IMR-90 (cell line): ENCODE measurements at places on chromosomes 7 and 10. TPM values are rescaled to one million over a fixed set of nuclear protein-coding genes. Genes with fewer than 3 reads are reported as not detected.

The CALML3 gene
- total RNA-seq: not detected in 2 replicates

The OR13A1 gene
- total RNA-seq: not detected in 2 replicates

The CHN2 gene
- not detected in 2 replicates for total RNA-seq

The TRIL gene
- under 0.01 TPM in 2 replicates for total RNA-seq

The PRRT4 gene
- not detected in 2 replicates for total RNA-seq

The CACNA2D1 gene
- total RNA-seq: 21.9 and 32.2 TPM in 2 replicates

The IFIT3 gene
- total RNA-seq: 7.3 and 7.8 TPM in 2 replicates

The VAX1 gene
- not detected in 2 replicates for total RNA-seq

The NPC1L1 gene
- total RNA-seq: not detected in 2 replicates

The GCC1 gene
- total RNA-seq: 20.8 and 22.9 TPM in 2 replicates

The MPP7 gene
- total RNA-seq: 1.4 TPM in 2 replicates

The AKR1E2 gene
- total RNA-seq: 2.2 and 3.4 TPM in 2 replicates

The SFXN2 gene
- total RNA-seq: 4.2 and 11.7 TPM in 2 replicates

The OR2A12 gene
- total RNA-seq: not detected in 2 replicates

The KIF11 gene
- total RNA-seq: 18.3 and 35.0 TPM in 2 replicates

The NKX1-2 gene
- total RNA-seq: not detected in 2 replicates

The C10orf62 gene
- total RNA-seq: not detected in 2 replicates

The HECW1 gene
- total RNA-seq: 1.1 and 1.3 TPM in 2 replicates

The STK31 gene
- not detected in 2 replicates for total RNA-seq

The CFAP69 gene
- 0.72 and 1.7 TPM in 2 replicates for total RNA-seq
